Heart right ventricle (tissue), 16 donors: ENCODE measurements at places on chromosomes 11 and 22. TPM values are rescaled to one million over a fixed set of nuclear protein-coding genes. Genes with fewer than 3 reads are reported as not detected.

SCN4B gene
- 13.4 TPM for total RNA-seq

DNA sequence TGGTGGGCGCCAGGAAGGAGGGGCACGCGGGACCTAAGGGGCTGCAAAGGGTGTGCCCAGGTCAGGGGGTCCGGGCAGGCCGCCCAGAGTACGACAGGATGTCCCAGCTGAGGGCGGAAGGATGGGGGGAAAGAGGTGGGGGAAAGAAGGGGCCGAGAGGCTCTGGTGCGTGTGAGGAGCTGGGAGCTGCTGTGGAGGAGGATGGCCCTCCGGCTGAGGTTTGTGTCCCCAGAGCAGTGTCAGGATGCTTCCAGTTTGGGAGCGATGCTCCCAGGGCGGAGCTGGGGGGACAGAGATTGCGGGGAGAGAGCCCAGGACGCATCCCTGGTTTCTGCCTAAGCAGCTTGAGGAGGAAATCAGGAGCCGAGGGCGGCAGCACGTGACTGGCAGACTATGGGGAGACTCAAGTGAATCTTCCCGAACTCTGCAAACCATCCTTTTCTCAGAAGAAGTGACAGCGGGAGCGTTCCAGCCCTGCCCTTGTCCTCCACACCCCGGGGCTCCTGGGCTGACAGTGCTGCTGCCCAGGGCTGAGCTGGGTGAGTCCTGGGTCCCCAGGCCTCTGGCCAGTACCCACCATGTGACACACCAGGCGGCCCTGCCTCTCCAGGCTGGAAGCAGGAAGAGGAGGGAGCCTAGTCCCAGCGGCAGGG is 19.7 kb upstream of the TTLL12 start:
- no peak for DNase-seq

CSNK2A3 gene
- total RNA-seq: 1.0 TPM

SLC22A24 gene
- not detected for total RNA-seq

SYT13 gene
- 2.0 TPM for total RNA-seq

DNA sequence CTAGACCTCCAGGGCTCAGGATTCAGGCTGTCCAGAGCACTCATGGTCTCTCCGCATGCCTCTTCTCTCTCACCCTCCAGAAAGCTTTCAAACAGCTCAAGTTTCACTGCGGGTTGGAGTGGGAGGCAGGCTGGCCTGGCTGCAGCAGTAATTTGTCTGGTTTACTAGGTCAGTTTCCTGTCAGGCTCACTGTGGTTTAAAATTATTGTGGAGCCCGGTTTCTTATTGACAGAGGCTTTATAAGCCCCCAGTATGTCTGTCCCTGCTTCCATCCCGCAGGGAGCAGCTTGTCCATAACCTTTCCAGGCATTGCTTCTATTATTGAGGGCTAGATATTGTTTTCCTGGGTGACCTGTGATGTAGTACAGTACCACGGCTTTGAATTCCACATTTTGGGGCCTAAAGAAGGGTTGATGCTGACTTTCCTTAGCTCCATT is 235.3 kb upstream of the SORL1-AS1 start:
- no peak for DNase-seq

HBE1 gene
- total RNA-seq: not detected

GRCh38 chr11:126607374-126607773 is 251.9 kb downstream of the ST3GAL4 start:
- DNase-seq: peak; percentile 31

DNA sequence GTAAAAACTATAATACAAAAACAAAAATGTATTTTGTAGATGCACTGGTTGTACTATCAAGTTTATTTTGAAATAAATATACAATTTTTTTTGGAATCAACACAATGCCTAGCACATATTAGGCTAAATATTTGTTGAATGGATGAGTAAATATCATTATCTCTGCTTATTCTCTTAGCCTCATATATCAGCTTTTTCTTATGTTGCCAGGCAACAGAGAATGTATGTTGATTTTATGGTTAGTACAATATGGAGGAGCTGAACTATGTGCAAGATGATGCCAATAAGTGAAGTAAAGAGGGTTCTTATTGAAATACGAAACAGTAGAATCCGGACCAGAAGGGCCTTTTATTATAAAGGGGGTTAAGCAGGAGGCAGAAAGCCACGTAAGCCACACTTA is 94.9 kb downstream of the FAR1 start:
- DNase-seq: no peak

DNA sequence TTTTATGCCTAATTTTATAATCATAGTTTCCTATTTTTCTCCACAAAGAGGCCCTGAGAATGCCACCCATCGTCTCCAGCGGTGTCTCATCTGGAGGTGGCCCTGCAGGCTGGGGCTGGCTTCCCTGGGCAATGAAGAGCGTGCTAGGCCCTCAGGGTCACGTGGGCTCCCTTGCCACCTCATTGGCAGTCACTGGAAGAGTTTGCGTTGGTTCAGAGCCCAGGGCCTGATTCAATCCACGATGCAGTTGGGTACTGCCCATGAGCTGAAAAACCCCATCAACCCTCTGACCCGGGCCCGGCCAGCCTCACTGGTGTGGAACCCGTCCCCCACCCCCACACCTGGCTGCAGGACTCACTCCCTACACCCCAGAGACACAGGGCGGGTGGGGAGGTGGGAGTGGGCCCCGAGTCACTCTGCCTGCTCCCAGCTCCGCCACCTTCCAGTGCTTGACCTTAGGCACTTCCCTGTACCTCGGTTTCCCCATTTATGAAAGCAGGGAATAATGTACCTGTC is 43.4 kb upstream of the A4GALT start:
- no peak for DNase-seq

DNA sequence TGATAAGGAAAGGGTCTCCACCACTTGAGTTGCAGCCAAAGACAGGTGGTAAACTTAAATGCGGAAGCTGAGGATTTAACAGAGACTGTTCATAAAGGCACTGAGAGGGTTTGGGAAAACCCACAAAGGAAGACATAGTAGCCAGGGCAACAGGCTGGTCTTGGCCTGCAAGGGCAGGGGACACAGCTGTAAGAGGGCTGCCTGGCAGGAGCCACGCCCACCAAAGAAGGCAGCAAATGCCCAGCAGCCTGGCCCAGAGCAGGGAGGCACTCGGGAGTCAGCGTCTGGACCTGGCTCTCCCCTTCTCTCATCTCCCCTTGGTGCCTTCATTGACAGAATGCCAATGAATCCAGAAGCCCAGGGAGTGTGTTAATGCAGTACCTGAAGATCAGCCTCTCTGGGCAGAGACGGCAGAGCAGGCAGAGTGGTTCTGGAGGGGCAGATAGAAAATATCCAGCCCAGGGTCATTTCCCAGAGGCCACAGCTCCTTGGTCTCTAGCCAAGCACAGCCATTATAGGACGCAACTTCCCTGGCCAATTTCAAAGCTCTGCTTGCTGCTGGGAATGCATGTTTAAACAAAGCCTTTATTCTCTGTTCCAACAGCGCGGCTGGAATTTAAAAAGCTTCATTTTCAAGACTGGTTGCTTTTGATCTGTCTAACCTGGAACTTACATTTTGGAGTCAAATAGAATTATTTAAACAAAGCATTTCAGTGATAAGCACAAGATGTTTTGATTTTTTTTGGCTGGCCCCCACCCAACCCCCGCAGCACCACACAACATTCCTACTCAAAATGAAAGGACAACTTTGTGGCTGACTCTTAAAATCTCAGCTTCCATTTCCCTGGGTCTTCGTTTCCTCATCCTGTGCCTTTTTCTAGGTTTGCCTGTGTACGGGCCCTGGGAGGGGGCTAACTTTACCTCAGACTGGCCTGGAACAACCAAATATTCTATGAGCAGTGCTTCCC is 125.6 kb upstream of the LMO1 start:
- DNase-seq: no peak

DNA sequence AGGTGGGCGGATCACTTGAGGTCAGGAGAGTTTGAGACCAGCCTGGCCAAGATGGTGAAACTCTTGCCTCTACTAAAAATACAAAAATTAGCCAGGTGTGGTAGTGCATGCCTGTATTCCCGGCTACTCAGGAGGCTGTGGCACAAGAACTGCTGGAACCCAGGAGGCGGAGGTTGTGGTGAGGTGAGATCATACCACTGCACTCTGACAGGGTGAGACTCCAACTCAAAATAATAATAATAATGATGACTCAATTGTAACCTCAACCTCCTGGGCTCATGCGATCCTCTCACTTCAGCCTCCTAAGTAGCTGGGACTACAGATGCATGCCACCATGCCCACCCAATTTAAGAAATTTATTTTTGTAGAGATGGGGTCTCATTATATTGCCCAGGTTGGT is 15.6 kb upstream of the CHRNA10 start:
- DNase-seq: no peak
